ENCODE measurements at places on chromosomes 4 and X. TPM values are rescaled to one million over a fixed set of nuclear protein-coding genes. Genes with fewer than 3 reads are reported as not detected.

- DNase-seq: no peak
Observed at GRCh38 chrX:43703211-43703791, 47.2 kb downstream of the MAOA start.

DNA sequence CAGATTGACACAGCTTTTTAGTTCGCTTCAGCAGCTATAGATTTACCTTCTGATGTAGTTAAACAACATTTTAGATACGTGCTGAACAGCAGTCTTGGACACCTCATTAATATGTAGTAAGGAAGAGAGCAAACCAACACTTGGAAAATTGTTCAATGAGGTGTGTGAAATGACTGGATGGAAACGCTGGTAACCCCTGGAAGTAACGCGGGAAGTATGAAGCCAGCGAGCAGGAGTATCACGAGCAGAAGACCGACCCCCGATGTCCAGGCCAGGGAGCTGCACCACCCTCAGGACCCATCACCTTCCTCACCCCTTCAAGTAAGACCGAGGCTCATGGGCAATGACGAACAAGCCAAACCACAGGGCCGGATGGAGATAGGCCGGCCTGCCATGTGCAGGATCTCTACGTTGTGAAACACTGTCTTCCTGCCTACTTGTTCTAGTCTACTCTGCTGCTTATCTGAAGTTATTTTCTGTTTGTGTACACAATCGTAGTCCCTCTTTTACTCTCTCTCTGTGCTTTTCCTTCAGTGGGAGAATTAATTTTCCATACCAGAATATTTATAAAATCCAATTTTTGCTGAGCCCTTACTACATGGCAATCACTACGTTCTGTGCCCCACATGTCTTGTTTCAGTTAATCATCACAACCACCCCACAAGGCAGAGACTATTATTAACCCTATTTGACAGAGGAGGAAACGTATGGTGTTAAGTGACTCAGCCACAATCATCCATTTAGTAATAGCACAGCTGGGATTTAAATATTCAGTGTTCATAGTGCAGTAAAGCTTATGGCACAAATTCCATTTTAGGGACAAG is 221.7 kb downstream of the APBB2 start:
- no peak for DNase-seq

DNA sequence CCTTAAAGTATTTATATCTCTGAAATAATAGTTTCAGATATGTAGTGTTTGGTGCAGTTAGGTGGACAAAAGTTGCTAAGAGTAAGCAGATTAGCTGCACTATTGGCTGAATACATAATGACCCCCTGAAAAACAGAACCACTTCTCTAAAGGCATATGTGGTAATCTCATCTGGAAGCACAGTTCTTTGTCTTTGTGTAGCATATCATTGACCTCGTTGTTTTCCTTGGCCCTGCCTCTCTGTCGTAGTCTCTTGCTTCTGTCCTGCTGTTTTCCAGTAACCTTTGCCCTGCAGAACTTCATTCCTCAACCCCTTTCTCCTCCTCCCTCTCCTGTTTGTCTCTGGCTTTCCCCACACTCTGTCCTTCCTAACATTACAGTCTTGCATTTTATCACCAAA is 41.4 kb downstream of the JADE3 start:
- no peak for DNase-seq

IQSEC2 gene
- 6.6 TPM for total RNA-seq

GJB1 gene
- 0.79 TPM for total RNA-seq

GUCY1A1 gene
- 104 TPM for total RNA-seq

FAM120C gene
- total RNA-seq: 9.0 TPM

DNA sequence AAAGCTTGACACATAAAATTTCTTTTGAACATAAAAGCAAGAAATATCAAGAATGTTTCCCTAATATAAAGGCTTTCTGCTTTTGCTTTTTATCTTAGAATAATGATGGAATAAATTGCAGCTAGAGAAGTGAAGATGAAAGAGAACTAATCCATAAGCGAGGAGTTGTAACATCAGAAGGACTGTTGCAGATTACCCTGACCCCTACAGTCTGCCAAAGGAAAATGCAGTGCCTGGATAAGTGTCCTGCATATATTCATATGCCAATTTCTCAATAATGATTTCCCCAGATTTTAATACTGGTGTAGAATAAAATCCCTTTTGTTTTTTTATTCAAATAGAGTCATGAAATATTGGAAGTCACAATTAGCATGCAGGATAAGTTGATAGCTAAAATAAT is 115.9 kb downstream of the MAGEC2 start:
- DNase-seq: no peak

DNA sequence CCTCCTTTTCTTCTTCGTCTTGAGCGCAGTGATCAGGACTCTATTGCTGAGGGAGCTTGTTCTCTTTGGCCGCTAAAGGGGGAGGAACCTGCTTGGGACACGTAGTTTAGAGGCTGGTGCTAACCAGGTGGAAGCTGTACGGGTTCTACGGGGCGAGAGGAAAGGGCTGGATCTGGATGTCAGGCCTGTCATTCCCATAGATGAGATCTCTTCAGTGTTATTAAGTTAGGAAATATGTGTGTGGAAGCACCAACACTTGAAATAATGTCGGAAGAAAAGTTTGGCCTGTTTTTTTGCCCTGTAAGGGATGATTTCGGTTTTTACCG is 643 bp downstream of the SRP72 start:
- no peak for DNase-seq

ADAD1 gene
- not detected for total RNA-seq

DCAF12L1 gene
- total RNA-seq: 0.90 TPM

GRCh38 chrX:41796577-41796976 is 72.6 kb downstream of the GPR82 start:
- DNase-seq: no peak

GRCh38 chrX:136725441-136726104 is 55.2 kb downstream of the ARHGEF6 start:
- no peak for DNase-seq

GRCh38 chrX:154717824-154718223 is 33.1 kb downstream of the GAB3 start:
- DNase-seq: no peak

Measured in urinary bladder (tissue), 4 donors.